CD4-positive, alpha-beta T cell treated with Interleukin-6 for 4 hours (primary cell): ENCODE measurements at places on chromosomes 2 and 18.

GRCh38 chr2:1588051-1588977 is 156.0 kb downstream of the PXDN start:
- DNase-seq: no peak

DNA sequence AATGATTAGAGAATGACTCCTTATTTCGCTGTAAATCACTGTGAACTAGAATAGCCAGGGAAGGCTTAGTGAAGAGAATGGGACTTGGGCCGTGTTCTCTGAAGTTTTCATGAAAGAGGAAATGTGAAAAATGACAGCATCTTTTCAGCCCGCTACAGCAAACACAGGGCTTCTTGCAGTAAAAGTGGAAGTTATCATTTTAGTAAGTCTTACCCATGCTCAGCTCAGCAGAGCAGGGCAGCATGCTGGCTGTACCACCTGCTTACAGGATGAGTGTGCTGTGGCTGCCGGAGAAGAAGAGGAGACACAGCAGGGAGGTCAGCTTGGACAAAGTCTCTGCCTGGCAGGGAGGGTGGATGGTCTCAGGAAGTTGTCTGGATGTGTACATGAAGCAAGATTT is 300.7 kb upstream of the DLGAP1 start:
- DNase-seq: no peak

GRCh38 chr2:192696857-192697256 is 502.1 kb upstream of the TMEFF2 start:
- DNase-seq: no peak

- DNase-seq: no peak
Observed at GRCh38 chr2:27803046-27803445, 31.5 kb downstream of the MRPL33 start.

DNA sequence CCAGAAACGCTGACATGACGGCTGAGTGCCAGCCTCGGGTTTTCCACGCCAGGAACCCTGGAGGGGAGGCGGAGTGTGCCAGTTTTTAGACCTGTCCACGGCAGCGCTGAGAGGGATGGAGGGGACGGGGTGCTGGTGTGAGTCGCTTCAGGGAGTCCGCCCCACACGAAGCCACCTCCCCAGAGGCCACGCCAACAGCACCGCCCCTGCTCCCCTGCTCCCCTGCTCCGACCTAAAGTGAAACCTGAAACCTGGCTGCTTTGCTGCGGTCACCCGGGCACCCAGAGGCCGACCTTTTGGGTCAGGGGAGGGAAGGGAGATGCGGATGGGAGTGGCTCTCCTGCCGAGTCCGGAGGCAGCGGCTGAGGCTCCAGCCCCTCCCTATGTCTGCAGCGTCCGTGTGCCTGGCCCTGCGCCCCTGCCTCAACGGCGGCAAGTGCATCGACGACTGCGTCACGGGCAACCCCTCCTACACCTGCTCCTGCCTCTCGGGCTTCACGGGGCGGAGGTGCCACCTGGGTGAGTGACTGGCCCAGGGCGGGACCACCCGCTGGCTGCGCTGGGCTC is 38.1 kb downstream of the SNED1 start:
- DNase-seq: peak; percentile 67

- no peak for DNase-seq
Observed at GRCh38 chr2:173221132-173221695, 133.5 kb upstream of the CDCA7 start.

GRCh38 chr2:206989311-206989710 is 50.0 kb downstream of the CPO start:
- peak; percentile 6 for DNase-seq
